ENCODE measurements at places on chromosomes 7 and 10.

GRCh38 chr7:43784030-43784584, 25.6 kb downstream of the BLVRA start:
- no peak for DNase-seq

- no peak for DNase-seq
Observed at GRCh38 chr7:47346377-47346914, 235.5 kb downstream of the TNS3 start.

DNA sequence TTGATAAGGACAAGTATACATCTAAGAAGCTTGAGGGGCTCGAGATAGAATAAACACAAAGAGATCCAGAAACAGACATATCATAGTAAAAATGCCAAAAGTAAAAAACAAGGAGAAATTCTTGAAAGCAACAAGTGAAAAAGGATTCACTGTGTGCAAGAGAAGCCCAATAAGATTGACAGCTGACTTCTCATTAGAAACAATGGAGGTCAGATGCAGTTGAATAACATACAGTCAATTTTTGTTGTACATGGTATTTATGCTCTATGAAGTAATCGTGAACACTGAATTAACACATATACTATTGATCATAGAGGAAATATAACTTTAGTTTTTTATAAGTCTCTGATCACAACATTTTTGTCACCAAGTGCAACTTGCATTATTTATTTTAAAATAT, 982.8 kb upstream of the SORCS1 start:
- DNase-seq: no peak

DNA sequence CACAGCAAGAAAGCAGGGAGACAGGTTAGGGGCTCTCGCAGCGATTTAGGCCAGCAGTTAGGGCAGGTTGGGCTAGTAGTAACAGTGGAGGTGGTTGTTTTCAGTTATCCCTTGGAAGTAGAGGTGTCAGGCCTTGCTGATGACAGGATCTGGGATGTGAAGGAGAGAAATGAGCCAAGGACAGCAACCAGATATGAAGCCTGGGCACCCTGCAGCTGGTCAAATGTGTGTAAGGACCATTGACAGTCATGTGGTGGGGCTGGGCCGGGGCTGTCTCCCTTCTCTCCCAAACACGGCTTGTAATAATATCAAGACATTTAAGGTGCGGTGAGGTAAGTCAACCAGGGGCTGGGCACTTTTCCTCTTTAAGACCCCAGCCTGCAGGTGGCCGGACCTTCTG, 112.5 kb upstream of the IGFBP3 start:
- no peak for DNase-seq

DNA sequence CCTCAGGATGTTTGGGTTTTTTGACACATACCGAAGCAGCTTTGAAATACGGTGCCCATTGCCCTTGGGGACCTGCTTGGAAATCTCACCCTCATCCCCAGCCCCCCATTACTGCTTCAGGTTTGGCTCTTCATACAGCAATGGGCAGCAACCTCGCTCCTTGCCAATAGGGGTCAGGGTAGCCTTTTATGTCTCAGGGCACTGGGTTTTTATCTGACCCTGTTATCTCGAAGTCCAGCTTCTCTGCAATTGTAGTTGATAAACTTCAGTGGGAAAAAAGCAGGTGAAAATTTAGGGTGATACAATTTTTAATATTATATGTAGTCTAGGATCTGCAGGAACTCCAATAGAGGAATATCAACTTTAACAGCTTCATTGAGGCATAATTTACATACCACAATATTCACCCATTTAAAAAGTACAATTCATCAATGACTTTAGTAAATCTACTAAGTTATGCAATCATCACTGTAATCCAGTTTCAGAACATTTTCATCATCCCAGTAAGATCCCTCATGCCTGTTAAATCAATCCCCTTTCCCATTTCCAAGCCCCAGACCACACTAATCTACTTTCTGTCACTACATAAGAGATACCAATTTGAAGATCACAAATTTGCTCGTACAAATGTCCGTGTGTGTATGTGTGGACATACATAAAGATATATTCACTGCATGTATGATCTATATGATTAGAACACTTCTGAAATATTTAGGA, 386.2 kb downstream of the KCNMA1 start:
- DNase-seq: no peak

DNA sequence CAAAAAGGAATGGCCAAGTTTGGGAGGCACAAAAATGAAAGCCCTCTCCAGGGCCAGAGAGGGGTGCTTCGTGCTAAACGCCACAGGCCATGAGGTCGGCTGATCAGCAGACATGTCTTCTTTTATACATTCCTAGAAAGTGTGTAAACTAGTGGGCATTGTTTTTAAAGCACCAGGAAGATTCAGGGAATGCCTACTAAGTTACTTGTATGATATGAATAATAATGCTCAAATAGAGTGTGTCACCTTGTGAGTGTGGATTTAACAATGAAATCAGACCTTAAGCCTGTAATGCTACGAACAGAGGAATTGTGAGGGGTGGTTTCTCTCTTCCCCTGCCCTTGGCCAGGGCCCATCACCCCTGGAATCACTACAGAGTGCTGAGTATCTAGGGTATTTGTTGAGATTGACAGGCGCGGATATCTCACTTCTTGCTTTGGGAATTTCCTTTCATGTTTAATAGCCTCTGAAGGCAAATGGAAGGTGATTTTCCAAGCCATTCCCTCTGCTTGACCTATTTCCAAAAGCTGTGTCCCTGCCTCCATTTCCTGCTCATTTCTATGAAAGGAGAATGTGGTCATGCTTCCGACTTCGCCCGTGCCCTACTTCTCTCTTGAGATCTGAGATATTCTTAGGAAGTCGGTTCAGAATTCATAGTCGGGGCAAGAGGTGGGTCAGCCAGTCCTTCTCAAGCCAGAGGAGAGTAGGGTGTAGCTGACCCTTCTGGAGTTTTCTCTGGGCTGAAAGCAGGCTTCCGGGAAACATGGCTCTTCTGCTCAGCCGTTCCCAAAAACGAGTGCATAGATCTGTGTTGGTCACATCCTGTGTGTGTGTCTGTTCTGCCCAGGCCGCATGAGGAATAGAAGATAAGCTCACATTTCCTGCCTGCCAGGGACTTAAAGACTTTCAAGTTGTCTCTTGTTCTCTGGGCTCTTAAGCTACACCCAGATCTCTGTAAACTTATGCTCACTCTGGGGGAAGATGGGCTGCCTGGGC, 167.8 kb upstream of the ITGB1 start:
- DNase-seq: peak; percentile 66

DNA sequence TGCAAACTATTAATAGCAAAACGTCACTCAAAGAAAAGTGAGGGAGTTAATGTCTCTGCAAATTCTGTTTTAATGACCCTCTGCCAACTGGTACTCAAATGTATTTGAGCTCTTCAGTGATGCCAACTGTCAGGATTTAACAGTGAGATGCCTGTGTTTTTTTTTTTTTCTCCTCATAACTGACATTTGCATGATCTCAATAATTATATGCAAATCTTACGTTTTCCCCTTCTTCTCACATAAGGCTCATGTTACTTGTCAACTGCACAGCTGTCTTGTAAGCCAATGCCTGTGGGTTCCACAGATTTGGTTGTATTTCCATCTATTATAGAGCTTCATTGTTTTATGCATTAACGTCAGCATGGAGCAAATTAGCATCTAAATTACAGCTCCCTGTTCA, 38.2 kb downstream of the PPP1R3A start:
- no peak for DNase-seq

DNA sequence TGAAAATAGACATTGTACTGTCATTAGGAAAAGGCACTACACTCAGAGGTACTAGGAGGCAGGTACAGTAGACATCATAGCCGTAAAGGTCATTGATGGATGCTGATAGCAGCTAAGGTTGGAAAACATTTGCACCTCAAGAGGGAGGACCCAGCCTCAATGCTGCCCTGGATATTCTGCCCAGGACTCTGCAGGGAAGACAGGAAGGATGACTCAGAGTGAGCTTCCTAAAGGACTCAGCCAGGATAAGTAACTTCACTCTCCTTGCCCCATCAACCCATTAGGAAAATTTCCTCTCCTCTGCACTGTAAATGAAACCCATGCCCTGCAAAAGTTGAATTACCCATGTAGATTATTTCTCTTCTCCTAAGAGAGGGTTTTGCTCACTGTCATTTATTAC, 617.9 kb upstream of the MKI67 start:
- DNase-seq: no peak

- no peak for DNase-seq
Observed at GRCh38 chr10:53003094-53003493, 230.5 kb upstream of the MBL2 start.

GRCh38 chr10:32516567-32517495, 70.9 kb downstream of the CCDC7 start:
- no peak for DNase-seq

DNA sequence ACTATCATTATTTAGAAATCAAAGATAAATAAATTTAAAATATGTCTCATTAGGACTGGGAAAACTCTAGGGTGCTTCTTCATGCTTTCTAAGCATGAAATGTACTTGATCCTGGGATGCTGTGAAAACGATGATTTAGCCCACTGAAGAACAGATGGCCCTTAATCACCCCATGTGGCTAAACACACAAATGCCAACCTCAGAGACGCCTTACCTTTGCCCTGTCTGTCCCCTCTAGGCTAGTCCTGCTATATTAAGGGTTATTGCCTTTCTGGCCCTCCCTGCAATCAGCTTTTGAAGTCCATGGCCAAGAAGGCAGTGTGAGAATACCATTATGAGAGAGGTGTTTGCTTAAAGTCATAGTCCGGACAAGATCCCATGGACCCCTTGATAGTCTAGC, 217.2 kb downstream of the TWIST1 start:
- DNase-seq: no peak

- no peak for DNase-seq
Observed at GRCh38 chr7:37786741-37787569, 61.4 kb upstream of the NME8 start.

DNA sequence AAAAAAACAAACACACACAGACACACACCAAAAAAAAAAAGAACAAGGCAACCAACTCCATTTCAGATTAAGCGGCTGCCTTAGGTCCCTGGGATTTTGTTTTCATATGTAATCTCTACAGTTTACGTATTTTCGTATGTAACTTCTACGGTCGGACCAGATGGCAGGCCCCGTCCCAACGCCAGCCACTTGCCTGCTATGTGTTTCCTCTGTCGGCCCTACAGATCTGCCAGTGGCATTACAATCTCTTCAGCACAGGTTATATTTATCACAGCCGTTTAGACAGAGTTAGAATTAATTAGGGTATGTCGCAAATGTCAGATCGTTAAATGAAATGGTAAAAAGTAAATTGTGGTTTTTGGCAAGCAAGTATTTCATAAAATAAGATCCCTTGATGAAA, 99.3 kb downstream of the DNAJB6 start:
- no peak for DNase-seq

DNA sequence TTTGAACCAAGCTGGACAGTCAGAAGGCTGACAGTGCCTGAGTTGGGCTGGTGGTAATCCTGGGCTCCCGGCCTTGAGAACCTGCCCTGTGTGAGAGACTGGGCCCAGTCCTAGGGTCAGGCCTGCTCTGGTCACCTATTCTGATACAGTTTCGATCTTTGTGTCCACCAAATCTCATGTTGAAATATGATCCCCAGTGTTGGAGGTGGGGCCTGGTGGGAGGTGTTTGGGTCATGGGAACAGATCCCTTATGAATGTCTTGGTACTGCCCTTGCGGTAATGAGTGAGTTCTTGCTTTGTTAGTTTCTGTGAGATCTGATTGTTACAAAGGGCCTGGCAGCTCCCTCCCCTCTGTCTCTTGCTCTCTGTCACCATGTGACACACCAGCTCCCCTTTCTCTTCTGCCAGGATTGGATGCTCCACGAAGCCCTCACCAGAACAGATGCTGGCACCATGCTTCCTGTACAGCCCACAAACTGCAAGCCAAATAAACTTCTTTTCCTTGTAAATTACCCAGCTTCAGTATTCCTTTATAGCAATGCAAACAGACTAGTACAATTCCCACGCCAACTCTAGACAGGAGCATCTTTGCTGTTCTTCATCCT, 111.8 kb upstream of the ZNF438 start:
- DNase-seq: no peak

GRCh38 chr10:11532306-11532705, 79.1 kb downstream of the USP6NL start:
- DNase-seq: no peak

DNA sequence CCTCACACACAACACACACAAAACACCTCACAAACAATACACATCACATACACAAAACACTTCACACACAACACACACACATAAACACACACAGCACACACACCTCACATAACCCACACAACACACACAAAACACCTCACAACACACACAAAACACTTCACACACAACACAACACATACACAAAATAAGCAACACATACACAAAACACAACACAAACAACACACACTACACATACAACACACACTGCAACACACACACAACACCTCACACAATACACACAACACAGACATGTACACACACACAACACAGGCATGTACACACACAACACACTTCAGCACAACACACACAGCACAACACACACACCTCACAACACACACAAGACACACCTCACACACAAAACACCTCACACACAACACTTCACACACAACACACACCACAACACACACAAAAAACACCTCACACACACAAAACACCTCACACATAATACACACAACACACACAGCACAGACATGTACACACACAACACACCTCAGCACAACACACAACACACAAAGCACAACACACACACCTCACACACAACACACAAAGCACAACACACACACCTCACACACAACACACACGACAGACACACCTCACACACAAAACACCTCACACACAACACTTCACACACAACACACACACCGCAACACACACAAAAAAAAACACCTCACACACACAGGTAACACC, 107.5 kb downstream of the TNS3 start:
- no peak for DNase-seq

GRCh38 chr10:90138844-90139243, 437.5 kb downstream of the KIF20B start:
- DNase-seq: no peak

DNA sequence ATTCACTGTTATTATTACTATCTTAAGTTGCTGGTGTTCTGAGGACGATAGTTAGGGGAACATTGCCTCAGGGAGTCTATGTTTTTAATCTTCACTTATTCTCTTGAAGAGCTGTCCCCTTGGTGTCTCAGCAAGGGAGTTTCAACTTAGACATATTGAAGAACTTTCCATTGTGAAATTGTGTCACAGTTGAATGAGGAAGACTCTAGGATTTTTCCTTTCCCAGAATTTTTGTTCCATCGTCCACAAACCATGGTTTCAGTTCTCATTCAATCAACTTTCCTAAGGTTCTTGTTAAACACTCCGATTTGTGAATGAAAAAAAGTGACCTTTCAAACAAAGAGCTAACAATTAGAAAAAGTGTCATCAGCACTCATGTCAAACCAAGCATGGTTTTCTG, 128.3 kb downstream of the GATA3 start:
- DNase-seq: no peak

- peak; percentile 46 for DNase-seq
Observed at GRCh38 chr10:72328045-72328828, 26.5 kb downstream of the DNAJB12 start.

DNA sequence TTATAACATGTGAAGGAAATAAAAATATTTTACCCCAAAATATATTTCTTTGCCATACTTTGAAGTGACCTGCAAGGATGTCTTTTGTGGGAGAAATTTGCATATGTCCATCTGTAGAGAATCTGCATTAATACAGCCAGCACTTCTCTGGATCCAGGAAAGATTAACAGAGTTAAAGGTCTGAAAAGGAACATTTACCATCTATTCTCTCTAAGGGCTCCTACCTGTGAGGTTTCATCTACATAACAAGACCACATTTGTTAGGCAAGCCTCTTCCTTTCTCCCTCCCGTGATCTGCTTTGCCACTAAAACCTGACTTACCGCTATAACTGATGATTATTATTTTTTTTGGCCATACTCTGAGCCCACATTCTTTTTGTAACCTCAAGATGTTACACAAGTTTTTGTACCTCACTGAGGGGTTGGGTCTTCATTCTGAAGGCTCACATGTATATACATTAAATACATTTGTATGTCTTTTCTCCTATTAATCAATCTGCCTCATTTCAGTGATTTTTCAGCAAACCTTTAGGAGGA, 129.4 kb downstream of the AKR1D1 start:
- DNase-seq: no peak

All from CD4-positive, alpha-beta T cell treated with Interleukin-6 for 4 hours (primary cell).